H1 (cell line): ENCODE measurements at places on chromosomes 1 and 21.

- no peaks in the 10 kb centered on the region for H3K4me1 ChIP-seq
- no peak overlapping the region for H3K27ac ChIP-seq
- no peaks in the 10 kb centered on the region for H3K36me3 ChIP-seq
- no peak for DNase-seq
These were observed 47.6 kb downstream of the RHOU start for GRCh38 chr1:228782662-228783417.

- no peak overlapping the region for H3K4me3 ChIP-seq
- no peaks in the 10 kb centered on the region for H3K36me3 ChIP-seq
- no peaks in the 10 kb centered on the region for H3K4me1 ChIP-seq
These were observed 333.0 kb downstream of the PAPPA2 start for GRCh38 chr1:176795929-176796328.

DNA sequence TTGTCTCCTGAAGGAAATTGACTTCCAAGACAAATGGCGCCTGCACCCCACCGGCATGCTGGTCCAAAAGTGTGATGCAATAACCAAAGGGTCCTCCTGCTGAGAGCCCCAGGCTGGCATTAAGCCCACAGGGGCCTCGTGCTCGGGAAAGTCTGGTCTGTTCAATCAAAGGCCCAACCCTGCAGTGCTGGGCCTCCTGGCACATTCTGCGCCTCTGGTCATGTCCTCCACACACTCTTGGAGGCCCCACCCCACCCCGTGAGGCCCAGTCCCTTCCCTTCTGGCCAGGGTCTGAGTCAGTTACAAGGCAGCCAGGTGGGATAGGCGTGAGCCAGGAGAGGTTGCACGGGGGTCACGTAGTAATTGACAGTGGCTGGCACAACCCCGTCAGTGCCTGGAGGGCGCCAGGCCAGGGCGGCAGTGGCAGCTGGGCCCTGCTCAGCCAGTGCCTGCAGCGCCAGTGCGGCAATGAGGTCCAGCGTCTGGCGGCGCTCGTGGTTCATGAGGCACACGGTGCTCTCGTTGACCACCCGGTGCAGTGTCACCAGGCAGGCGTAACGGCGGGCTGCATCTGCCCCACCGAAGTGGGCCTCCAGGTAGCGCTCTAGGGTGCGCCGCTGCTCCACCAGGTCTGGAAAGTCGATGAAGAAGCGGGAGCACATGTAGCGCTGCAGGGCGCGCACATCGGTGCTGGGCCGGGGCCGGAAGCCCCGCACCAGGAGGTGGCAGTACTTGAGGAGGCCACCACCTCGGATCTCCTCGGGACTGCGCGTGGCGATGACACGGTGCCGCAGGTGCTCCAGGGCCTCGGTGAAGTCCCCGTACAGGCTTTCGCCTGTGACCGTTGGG lies 6.8 kb downstream of the TENT5B start:
- H3K4me1 ChIP-seq = peaks cover 59% of the 10 kb centered on the region
- no peak for DNase-seq
- H3K27me3 ChIP-seq = no peaks in the 10 kb centered on the region
- no peak overlapping the region for H3K4me3 ChIP-seq

DNA sequence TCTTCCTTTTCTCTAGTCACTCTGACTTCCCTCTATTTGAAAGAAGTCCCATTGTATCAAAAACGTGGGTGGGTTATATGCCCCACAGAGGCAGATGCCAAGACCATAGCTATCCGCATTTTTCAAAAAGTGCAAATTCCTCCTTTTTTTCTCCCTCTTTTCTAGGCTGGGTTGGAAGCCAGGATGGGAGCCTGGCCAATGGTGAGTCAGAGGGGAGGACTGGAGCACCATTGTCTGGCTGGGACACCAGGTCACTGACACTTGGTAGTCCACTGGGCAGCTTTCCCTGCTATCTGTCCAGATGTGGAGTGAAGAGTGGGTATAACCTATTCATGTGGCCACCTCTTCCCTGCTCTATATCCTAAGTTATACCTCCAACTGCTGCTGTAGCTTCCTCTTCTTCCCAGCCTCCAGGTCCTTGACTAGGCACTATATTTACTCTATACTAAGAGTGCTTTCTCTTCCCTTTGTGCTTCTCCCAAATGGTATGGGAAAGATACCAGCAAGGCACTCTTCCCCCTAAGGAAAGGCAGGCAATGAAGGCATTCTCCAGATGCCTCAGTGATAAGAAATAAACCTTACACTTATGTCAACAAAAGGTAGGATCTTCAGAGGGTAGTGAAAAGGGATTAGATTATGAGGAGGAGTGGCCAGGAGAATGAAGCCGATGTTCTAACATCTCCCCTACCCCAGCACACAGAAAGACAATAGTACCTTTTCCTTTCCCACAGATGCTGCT lies 12.9 kb downstream of the PI4KB start:
- H3K4me1 ChIP-seq = no peaks in the 10 kb centered on the region
- no peaks in the 10 kb centered on the region for H3K36me3 ChIP-seq
- no peak overlapping the region for H3K27ac ChIP-seq
- no peak for DNase-seq

- no peak overlapping the region for H3K27ac ChIP-seq
- H3K36me3 ChIP-seq = no peaks in the 10 kb centered on the region
- no peaks in the 10 kb centered on the region for H3K27me3 ChIP-seq
- no peak for DNase-seq
These were observed 81.2 kb downstream of the RPS6KA1 start for GRCh38 chr1:26610781-26611180.

GRCh38 chr1:53511933-53512806 lies 53.0 kb downstream of the DMRTB1 start:
- H3K4me1 ChIP-seq = no peaks in the 10 kb centered on the region
- no peaks in the 10 kb centered on the region for H3K36me3 ChIP-seq
- H3K4me3 ChIP-seq = no peak overlapping the region

- no peaks in the 10 kb centered on the region for H3K4me1 ChIP-seq
- no peak overlapping the region for H3K27ac ChIP-seq
- H3K36me3 ChIP-seq = no peaks in the 10 kb centered on the region
- no peak for DNase-seq
- H3K4me3 ChIP-seq = no peak overlapping the region
- H3K27me3 ChIP-seq = no peaks in the 10 kb centered on the region
These were observed 28.2 kb upstream of the RGL1 start for GRCh38 chr1:183776731-183777130.

DNA sequence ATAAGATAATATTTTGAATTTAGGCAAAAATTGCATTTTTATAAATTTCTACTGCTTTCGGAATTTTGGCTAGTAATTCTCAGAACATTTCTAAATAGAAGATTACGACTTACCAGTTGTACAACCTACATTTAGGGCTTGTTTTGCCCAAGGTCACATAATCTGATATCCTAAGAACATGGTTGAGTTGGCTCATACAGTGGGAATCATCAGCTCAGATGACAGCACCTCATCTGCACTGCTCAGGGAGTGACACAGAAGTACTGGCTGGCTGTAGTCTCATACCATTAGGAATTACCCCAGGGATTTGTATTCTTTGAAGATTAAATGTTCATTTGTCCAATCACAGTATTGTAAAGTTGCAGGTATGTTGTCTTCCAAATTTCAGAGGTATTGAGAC lies 217.6 kb downstream of the ADGRL2 start:
- no peaks in the 10 kb centered on the region for H3K36me3 ChIP-seq
- no peak overlapping the region for H3K27ac ChIP-seq
- no peaks in the 10 kb centered on the region for H3K4me1 ChIP-seq
- H3K27me3 ChIP-seq = peaks cover 1% of the 10 kb centered on the region

GRCh38 chr1:229001467-229002011 lies 266.3 kb downstream of the RHOU start:
- H3K27me3 ChIP-seq = no peaks in the 10 kb centered on the region; the same call in 1 of the 2 replicates
- no peak overlapping the region for H3K27ac ChIP-seq
- no peaks in the 10 kb centered on the region; the same call in 1 of the 2 replicates for H3K4me1 ChIP-seq

- no peak for DNase-seq
- no peaks in the 10 kb centered on the region for H3K36me3 ChIP-seq
- no peaks in the 10 kb centered on the region for H3K27me3 ChIP-seq
- H3K4me3 ChIP-seq = no peak overlapping the region
- H3K4me1 ChIP-seq = no peaks in the 10 kb centered on the region
These were observed 408.1 kb upstream of the ADGRL2 start for GRCh38 chr1:81392526-81393226.

DNA sequence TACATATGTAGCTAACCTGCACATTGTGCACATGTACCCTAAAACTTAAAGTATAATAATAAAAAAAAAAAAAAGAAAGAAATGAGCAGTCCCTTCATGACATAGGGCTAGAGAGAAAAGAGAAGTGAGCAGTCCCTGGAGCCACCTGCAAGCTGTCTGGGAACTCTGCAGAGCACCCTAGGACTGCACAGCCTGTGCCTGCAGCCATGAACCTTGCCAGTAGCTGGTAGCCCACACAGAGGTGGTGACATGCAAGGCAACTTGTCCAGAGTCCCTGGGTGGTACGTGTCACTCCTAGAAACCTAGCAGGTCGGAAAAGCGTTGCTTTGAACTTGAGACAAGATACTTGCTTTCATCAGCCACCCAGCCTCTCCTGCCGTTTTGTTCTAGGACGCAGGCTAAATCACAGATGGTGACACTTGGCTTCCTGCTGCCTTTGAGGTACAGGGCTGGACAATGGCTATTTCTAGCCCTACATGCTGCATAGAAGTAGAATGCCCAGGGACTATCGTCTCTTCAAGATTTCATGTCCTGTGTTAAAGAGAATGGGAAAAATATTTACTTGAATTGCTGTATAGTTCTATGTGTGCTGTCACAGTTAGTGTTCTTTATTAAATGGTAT lies 260.9 kb downstream of the LTN1 start:
- no peak overlapping the region for H3K27ac ChIP-seq
- no peaks in the 10 kb centered on the region for H3K36me3 ChIP-seq
- H3K4me3 ChIP-seq = no peak overlapping the region
- H3K27me3 ChIP-seq = no peaks in the 10 kb centered on the region

DNA sequence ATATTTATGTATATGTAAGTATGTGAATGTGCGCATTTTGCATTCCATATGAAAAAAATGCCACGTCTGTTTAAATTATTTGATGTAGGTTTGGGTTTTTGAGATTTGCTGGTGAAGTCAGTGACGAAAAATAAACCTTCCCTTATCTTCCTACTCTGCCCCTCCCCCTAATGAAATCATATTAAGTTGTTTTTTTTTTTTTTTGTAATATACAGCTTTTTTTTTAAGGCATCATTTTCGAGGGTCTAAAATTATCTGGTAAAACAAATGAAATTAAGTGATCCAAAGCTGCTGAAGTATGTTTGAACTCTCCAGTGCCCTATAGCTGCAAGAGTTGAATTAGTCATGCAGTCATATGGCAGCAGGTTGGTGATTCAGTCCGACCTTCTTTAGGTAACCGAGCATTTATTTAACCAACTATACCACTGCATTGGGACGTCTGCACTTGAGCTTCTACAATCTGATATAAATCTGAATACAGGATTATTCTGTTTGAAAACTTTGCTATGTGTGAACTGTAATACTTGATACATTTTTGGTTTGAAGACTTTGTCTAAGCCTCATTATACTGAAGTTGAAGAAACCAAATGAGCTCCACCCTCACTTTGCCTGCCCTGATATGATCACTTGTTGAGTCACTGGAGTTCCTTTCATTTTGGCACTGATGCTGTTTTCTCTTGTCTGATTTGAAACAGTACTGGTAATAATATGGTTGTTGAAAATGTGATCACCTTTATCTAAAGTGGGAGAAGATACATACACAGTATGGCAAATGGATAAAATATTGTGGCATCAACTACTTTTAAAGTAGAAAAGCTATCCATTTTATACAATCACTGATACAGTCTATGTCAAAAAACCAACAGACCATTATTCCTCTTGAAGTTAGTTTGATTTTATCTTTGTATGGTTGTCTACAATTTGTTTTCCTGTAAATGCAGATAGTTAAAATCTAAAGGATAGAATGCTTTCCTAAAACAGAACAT lies 11.7 kb downstream of the PDIK1L start:
- no peaks in the 10 kb centered on the region for H3K36me3 ChIP-seq
- no peaks in the 10 kb centered on the region for H3K27me3 ChIP-seq
- no peak overlapping the region for H3K4me3 ChIP-seq
